Endothelial cell of umbilical vein (primary cell): ENCODE measurements at places on chromosomes 3 and 15. TPM values are rescaled to one million over a fixed set of nuclear protein-coding genes. Genes with fewer than 3 reads are reported as not detected.

CHRNA3 gene
- not detected in 2 replicates for total RNA-seq

DNA sequence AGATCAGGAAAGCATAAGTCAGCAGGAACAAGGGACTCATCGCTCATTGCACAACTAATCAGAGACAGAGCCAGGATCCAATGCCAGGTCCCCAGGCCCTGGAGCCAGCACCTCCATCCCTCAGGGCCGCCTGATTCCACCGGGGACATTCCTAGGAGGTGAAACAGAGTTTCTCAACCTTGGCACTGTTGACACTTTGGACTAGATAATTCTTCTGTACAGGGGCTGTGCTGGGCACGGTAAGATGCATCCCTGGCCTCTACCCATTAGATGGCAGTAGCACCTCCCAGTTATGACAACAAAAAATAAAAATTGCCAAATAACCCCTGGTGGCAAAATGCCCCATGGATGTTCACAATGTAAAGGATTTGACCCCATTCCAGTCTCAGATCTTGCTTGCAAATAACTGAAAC lies 127.7 kb downstream of the MTHFS start:
- no peak for DNase-seq

GRCh38 chr3:117523418-117523817 lies 813.8 kb downstream of the TUSC7 start:
- no peak for DNase-seq

DNA sequence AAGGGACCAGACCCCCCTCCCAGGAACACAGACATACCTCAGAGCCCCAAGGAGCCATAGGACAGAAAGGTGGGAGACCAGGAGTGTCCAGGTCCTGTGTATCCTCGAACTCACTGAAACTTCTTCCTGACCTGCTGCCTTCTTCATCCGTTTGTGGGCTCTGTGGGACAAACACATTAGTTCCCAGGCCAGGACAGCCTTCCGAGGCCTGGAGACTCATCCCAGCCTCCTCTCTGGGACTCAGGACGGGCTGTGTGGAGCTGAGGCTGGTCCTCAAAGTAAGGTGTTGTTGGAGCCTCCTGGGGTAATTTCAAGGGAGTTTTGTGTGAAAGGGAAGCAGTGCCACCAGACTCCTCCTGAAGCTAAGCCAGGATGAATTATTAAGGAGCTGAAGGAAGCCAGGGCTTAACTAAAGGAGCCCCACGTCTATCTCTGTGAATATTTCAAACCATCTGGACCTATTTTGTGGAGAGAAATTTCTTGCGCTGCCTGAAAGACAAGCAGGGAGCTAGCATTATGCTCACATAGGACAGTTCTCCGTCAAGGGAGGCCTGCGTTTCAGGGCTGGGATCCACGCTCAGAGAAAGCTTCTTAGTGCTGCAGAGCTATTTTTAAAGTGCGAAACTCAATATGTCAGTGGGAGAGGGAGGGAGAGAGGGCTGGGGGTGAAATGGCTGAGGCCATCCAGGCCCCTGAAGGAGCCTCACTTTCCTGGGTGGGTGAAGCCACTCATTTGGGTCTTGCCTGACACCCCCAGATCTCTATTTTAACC lies 29.8 kb upstream of the PLA2G4E start:
- no peak for DNase-seq

DNA sequence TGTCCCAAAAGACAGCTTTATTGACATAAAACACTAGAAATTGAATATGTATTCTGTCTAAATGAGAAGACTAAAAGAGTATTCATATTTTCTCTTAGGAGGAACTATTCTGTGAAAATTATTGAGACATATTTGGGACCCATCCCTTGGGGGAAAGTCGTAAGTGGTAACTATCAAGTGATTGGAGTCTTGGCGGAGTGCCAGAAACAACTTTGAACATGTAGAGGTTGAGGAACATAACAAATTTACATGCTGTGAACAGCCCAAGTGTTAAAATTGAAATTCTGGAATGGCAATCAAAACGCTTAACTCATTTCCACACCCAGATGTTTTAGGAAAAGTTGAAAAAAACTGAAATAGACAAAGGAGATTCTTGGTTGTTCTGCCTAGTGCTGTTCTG lies 1034.6 kb downstream of the NSUN3 start:
- no peak for DNase-seq

GRCh38 chr3:50978991-50979667 lies 304.4 kb downstream of the DOCK3 start:
- DNase-seq = no peak

- DNase-seq = no peak
These were observed 279.7 kb downstream of the MAGI1 start for GRCh38 chr3:65758876-65759598.

DNA sequence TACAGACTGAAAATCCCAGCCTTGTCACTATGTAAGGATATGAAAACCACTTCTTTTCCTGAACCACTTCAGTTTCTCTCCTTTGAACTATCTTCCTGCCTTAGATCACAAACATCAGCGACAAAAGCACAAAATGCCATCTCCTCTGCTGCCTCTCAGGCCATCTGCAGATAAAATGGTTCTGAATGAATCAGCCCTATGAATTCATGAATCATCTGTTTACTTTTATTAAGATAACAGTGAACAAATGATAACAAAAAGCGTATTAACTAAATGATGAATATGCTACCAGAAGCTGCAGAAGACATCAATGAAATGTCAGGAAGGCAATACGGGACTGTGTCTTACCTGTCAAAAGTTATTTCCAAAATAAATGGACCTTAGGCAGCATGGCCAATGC lies 928.1 kb downstream of the ROBO1 start:
- peak; percentile 25 for DNase-seq

DNA sequence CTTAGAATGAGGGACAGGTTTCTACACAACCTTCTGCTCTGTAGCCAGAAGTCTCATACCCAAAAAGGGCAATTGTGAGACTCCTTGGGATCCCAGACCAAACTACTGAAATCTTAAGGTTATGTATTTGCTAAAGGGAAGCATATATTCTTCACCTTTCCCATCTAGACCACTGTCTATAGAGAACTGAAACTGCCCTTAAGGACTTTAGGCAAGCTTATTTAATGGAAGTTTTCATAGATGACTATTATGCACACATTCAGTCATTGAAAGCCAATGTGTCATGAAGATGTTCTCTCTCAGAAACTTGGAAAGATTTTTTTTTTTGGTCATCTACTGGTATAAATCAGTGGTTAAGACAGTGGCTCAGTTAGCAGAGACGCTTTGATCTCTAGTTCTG lies 365.3 kb downstream of the MCTP2 start:
- DNase-seq = no peak

DNA sequence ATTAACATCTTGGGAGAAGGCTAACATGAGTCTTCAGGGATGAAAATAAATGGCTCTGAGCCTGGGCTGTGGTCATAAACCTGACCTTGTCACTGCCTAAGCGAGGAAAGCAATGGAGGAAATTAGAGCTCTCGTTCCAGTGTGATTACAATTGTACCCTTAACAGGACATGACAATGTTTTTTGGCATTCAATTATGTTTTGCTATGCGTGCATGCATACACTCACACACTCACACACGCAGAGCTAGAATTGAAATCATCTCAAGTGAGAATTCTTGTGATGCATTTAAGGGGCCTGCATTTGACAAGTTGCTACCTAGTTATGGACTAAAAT lies 24.1 kb downstream of the ZNF80 start:
- DNase-seq = peak; percentile 82

DNA sequence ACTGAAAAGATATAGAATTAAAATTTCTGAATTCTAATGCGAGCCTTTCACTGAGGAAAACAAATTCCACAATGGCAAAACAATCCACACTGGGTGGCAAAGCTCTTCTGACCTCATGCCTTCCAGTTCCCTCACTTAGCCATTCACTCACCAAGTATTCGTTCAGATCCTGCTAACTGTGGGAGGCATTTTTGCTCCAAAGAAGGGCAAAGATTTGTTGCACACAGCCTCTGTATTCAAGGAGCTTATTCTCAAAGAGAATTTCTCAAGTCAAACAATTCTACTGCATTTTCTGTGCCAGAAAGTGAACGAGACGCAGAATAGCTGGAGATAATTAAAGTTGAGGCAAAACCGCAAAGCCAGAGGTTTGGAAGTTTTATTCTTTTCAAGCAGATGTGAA lies 77.3 kb downstream of the CPNE4 start:
- DNase-seq = no peak

DNA sequence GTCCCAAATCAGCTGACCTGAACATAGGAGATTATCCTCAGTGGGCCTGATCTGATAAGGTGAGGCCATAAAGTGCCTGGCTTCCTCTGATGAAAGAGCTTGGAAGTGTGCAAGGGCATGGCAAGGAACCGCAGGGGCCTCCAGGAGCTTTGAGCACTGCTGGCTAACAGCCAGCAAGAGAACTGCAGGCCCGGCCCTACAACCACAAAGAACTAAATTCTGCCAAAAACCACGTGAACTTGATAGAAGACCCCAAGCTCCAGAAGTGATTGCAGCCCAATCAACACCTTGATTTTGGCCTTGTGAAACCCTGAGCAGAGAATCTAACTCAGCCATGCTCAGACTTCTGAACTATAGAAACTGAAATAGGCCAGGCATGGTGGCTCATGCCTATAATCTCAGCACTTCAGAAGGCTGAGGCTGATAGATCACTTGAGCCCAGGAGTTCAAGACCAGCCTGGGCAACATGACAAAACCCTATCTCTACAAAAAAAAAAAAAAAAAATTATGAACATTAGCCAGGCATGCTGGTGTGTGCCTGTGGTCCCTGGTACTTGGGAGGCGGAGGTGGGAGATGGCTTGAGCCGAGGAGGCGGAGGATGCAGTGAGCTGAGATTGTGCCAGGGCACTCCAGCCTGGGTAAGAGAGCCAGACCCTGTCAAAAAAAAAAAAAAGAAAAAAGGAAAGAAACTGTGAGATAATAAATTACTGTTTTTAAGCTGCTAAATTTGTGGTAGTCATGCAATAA lies 7.7 kb upstream of the DIS3L start:
- no peak for DNase-seq

GCNT3 gene
- not detected in 2 replicates for total RNA-seq

DNA sequence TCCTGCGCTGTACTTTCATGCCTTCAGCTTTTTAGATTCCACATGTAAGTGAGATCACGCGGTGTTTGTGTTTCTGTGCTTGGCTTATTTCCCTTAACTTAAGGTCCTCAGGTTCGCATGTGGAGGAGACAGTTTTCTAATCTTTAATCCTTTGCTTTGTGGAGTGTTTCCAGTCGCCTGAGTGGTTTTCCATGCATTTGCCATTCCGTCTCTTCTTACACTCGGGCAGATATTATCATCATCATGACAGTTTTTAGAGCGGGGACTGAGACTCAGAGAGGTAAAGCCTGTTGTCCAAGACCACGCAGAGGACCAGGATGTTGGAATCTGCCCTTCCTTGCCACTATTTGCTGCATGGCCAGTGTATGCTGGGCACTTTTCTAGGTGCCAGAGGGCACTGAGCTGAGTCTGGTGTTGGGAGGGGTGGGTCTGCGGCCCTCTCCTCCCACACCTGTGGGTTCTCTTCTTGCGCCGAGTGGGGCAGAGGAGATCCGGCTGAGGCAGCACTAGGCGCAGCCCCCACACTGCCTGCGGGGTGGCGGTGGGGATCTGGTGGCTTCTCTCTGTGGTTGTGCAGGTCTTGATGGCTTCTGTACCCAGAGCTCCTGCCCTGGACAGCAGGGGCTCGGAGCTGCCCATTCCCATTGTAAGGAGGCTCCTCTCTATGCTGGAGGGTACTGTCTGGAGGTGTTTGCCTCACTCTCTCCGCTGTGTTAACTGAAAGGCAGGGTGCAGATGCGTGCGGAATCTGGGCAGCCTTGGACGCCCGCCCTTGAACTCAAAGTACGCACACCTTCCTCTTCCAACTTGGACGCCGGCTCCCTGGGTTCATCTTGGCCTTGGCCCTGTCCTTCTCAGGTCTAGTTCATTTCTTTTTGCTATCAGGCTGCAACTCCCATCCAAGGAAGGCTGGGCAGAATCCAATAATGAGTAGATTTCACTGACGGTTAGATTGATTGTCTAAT lies 156.0 kb upstream of the RGMA start:
- DNase-seq = no peak

- DNase-seq = no peak
These were observed 300.3 kb downstream of the ZBTB20 start for GRCh38 chr3:114846779-114847178.

GRCh38 chr3:55984626-55985025 lies 483.6 kb downstream of the ERC2 start:
- DNase-seq = no peak

KY gene
- not detected in 2 replicates for total RNA-seq

APH1B gene
- 24.6 and 28.8 TPM in 2 replicates for total RNA-seq

- peak; percentile 46 for DNase-seq
These were observed 1.4 kb downstream of the DVL3 start for GRCh38 chr3:184156522-184156955.

- DNase-seq = no peak
These were observed 128.9 kb downstream of the MCTP2 start for GRCh38 chr15:94360251-94360685.

CCRL2 gene
- total RNA-seq = 3.9 and 6.4 TPM in 2 replicates

GOLGA8K gene
- total RNA-seq = 2.0 and 3.8 TPM in 2 replicates

GRCh38 chr15:80234883-80235282 lies 17.1 kb downstream of the CTXND1 start:
- peak; percentile 27 for DNase-seq

DNA sequence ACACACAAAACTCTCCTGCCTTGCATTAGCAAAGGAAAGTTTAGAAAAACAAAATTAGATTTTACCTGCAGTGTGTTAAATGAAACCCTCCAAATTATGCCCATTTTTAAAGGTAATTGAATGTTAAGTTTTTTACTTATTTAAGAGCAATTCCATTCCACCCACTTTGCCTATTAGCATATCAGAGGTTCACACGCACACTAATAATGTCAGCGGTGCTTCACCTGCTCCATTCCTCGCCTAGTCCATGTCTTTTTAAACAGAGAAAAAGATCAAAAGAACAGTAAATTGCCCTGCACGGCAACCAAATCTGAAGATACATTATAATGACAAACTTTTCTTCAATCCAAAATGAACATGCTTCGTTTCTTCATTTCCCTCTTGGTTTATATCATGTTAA lies 97.3 kb upstream of the LRRN1 start:
- no peak for DNase-seq

MITF gene
- total RNA-seq = 2.5 and 3.9 TPM in 2 replicates

GRCh38 chr15:99105514-99106341 lies 848 bp downstream of the SYNM start:
- DNase-seq = peak; percentile 68

DNA sequence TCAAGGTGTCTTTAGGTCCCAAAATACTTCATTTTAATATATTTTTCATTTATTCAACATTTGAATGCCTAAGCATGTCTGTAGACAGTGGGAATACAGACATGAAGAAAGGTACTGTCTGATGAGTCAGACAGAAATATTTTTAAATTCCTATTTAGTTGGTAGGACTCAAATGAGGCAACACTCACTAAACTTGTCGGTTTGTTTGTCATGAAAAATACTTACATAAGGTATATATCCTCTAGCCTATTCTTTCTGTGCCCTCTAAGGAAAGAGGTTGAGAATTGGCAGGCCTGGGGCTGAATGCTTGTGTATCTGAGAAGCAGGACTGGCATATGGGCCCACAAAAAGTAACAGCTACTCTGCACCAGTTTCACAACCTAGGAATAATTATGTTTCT lies 423.6 kb upstream of the MDFIC2 start:
- no peak for DNase-seq

PRTG gene
- total RNA-seq = 8.2 and 12.4 TPM in 2 replicates

- DNase-seq = no peak
These were observed 789.5 kb upstream of the CFAP20DC start for GRCh38 chr3:59839283-59839682.
